ENCODE measurements at places on chromosomes 1 and 21.
A peak's percentile ranks its signal among the peaks of the same experiment; 100 is the strongest.

GRCh38 chr1:193070942-193071341, 11.5 kb downstream of the RO60 start:
- DNase-seq: peak; percentile 29

GRCh38 chr21:39663066-39663465, 50.3 kb downstream of the B3GALT5 start:
- no peak for DNase-seq

- no peak for DNase-seq
These were observed 76.6 kb upstream of the HOOK1 start for GRCh38 chr1:59738152-59738551.

DNA sequence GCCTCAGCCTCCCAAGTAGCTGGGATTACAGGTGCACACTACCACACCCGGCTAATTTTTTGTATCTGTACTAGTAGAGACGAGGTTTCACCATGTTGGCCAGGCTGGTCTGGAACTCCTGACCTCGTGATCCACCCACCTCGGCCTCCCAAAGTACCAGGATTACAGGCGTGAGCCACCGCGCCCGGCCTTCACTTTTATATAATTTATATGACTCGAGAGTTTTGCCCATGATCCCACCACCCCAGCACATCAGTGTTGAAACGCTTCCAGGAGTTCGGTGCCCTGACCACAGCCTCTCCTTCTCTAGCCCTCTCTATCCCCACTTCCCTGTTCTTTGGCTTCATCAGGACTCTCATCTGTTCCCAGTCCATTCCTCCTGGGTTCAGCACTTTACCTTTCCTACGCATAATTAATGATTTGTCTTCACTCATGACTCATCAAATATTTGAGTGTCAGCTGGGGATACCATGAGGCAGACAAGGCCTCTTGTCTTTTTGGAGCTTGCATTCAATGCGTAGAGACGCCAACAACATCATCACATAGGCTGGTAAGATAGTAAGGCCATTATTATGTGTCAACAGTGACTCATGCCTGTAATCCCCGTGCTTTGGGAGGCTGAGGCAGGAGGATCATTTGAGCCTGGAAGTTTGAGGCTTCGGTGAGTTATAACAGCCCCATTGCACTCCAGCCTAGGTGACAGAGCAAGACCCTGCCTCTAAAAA, 1.4 kb downstream of the PMF1 start:
- peak; percentile 54 for DNase-seq

GRCh38 chr1:205668951-205669340, 11.4 kb downstream of the SLC45A3 start:
- peak; percentile 25 for DNase-seq

- no peak for DNase-seq
These were observed 5.3 kb downstream of the AKNAD1 start for GRCh38 chr1:108851567-108851966.

- DNase-seq: no peak
These were observed 70.9 kb upstream of the HMCN1 start for GRCh38 chr1:185663332-185663731.

GRCh38 chr21:43597540-43598250, 61.6 kb downstream of the HSF2BP start:
- DNase-seq: no peak

- no peak for DNase-seq
These were observed at the start of gene TMEM54 for GRCh38 chr1:32900956-32901822. TSS of gene TMEM54 (minus strand) at chr1:32901389. CDS start at chr1:32901238, 151 bp downstream.

- DNase-seq: no peak
These were observed 1.7 kb downstream of the ANKRD65 start for GRCh38 chr1:1419363-1419812.

DNA sequence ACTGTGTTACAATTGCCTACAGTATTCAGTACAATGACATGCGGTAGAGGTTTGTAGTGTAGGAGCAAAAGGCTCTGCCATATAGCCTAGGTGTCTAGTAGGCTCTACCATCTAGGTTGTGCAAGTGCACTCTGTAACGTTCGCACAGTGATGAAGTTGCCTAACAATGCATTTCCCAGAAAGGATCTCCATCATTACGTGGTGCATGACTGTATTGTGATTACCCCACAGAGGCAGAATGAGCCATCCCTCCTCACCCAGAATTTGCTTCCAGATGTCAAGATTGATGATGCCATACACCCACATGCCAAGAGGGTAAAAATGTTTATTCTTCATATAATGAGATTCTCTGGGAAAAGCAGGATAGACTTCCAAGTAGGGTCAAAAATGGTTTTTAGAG, 199.3 kb upstream of the CTTNBP2NL start:
- DNase-seq: no peak

DNA sequence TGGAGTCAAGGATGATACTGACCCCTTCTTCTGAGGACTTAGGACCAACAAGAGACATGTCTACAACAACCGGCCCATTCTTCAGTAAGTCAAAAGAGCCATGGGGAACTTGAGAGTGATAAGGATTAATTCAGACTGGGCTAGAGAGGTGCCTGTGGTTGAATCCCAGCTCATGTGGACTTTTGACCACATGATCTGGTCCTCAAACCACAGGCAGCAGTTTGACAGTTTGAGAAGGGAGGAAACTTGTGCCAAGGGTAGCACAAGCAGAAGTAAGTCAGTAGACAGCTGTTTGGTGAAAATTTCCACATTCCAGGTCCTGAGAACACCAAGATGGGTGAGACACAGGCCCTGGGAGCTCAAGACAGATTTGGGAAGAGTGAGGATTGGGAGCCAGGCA, 19.8 kb downstream of the SH3BP5L start:
- peak; percentile 14 for DNase-seq

- no peak for DNase-seq
These were observed 332.7 kb upstream of the SNX7 start for GRCh38 chr1:98328855-98329254.

- no peak for DNase-seq
These were observed 319.2 kb upstream of the FMN2 start for GRCh38 chr1:239772446-239772845.

DNA sequence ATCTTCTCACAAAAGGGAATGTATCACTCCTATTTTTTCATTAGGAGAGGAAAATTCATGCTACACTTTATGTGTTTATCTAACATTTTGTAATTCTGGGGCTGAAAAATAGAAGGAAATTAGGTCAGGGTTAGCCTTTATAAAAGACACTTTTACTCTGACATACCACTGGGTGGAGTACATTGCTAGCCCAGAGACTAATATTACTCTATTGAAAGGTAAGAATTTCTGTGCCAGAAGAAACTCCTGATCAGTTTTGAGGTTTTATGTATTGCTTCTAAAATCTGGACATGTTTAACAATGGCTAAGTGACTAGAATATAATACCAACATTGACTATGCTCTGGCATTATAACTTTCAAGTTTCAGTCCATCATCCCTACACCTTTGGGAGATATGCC, 724.6 kb downstream of the USP25 start:
- no peak for DNase-seq

GRCh38 chr1:8875216-8875861, 3.1 kb downstream of the ENO1 start:
- no peak for DNase-seq

GRCh38 chr1:36268981-36269380, 37.2 kb upstream of the SH3D21 start:
- no peak for DNase-seq

GRCh38 chr1:6209661-6210580, 4.0 kb downstream of the RNF207 start:
- DNase-seq: peak; percentile 36

DNA sequence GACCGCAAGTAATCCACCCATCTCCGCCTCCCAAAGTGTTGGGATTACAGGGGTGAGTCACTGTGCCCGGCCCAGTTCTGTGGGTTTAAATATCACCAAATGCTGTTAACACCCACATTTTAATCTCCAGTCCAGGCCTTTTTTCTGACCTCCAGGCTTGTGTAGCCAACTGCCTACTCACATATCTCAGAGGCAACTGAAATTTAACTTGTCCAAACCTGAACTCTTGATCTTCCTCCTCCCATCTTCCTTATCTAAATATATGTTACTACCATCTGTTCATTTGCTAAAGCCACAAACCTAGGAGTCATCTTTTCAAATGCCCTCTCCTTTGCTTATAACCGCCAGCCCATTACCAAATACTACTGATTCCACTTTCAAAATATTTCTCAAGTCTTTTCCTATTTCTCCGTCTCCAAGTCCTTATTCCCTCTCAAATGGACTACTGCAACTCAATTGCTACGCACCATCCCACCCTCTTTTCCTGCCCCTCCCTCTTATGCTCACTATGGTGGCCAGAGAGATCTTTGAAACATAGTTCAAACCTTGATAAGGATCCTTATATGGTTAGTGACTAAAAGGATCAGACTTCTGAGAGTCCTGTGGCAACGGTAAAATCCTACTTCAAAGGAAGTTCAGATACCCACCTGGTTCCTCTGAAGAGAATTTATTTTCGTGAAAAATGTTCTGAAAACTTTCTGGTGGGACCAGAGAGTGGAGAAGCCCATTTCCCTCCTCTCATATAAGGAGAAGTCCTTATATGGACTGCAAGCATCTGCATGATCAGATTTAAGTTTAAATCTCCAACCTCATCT, 78.5 kb upstream of the CDC42BPA start:
- peak; percentile 96 for DNase-seq

DNA sequence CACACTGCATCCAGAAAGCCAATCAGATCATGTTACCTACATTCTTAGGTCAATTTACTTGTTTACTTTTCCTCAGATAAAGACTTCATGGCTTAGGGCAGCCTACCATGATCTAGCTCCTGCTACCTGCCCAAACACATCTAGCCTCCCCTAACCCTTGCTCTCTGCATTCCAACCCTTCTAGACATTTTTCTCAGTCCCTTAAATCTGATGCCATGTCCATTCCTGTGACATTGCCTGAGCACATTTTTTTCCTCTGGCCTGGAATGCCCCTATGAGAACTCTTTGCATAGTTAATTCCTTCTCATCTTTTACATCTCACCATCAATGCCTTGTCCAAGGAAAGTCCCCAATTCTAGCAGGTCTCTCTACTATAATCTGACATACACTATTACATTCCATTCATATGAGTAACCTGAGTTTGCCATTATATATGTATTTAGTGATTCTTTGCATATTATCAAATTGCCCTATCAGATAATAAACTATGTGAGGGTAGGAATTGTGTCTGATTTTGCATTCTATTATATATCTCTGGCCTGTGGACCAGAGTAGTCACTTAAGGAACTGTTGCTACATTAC, 166.9 kb downstream of the COL11A1 start:
- DNase-seq: no peak

- no peak for DNase-seq
These were observed 12.6 kb upstream of the PSMA5 start for GRCh38 chr1:109438798-109439297.

DNA sequence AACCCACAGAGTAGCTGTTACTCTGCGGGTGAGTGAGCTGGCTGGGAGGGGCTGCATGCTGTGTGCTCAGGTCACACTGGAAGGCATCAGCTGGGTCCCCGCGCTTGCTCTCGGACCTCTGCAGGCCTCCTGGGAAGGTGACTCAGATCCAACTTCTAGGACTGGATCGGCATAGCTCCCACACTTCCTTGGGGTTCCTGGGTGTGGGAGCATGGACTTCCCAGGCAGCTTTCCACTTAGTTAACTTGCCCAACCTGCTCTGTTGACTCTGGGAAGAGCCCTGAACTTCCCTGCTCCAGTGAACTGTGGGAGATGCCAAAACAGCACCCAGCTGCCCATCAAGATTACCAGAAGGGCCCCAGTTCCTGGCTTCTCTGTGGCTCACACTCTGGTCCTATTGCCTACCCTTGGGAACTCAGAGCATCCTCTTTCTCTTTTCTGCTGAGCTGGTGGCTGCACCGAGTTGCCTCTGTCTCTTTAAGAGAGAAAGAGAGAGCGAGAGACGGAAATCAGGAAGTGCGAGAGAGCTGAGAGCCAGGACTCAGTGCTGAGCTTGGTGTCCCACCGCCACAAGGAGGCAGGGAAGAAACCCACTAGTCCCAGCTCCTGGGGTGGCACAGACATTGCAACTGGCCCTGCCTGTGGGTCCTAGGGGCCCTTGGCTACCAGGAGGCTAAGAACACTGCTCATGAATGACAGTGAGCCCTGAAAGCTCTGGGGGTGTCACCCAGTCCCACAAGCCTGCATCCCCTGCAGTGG, at the start of gene IKBKE:
Gene IKBKE (plus strand): TSS at position 544 of the 759 bp plus-strand sequence. CDS start 2,752 bp downstream, outside the sequence.
- peak; percentile 18 for DNase-seq

GRCh38 chr1:15328351-15329103, 81.2 kb upstream of the EFHD2 start:
- DNase-seq: peak; percentile 16

DNA sequence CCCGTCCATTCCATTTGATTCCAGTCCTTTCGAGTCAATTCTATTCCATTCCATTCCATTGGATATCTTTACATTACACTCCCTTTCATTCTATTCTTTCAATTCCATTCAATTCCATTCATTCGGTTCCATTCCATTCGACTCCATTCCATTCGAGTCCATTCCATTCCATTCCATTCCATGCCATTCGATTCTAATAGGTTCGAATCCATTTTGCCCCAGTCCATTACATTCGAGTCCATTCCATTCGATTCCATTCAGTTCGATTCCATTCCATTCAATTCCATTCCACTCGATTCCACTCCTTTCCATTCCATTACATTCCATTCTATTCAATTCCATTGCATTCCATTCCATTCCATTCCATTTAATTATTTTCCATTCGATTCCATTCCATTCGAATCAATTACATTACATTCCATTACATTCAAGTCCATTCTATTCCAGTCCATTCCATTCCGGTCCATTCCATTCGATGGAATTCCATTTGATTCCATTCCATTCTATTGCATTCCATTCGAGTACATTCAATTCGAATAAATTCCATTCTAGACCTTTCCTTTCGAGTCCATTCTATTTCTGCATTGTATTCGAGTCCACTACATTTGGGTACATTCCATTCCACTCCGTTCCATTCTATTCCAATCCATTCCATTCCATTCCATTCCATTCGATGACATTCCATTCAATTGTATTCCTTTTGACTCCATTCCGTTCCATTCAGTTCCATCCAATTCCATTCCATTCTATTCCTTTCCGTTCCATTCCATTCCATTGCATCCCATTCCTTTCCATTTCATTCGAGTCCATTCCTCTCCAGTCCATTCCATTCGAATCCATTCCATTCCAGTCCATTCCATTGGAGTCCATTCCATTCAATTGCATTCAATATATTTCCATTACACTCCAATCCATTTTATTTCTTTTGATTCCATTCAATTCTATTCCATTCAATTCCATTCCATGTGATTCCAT, 2604.8 kb upstream of the TPTE start:
- DNase-seq: no peak

- DNase-seq: no peak
These were observed 209.5 kb upstream of the C1orf174 start for GRCh38 chr1:4109628-4109940.

- DNase-seq: no peak
These were observed 125.2 kb downstream of the MAST2 start for GRCh38 chr1:45928486-45929205.

All from erythroblast (primary cell).